Activated CD4-positive, alpha-beta T cell treated with anti-CD3 and anti-CD28 coated beads, Interleukin-2, amount 10 ng/mL, durations not matched to agents 7 days and 5 days (primary cell): ENCODE measurements at places on chromosomes 7 and 10.
A peak's percentile ranks its signal among the peaks of the same experiment; 100 is the strongest.

- no peak for DNase-seq
These were observed 92.0 kb upstream of the RET start for GRCh38 chr10:42984761-42985325.

DNA sequence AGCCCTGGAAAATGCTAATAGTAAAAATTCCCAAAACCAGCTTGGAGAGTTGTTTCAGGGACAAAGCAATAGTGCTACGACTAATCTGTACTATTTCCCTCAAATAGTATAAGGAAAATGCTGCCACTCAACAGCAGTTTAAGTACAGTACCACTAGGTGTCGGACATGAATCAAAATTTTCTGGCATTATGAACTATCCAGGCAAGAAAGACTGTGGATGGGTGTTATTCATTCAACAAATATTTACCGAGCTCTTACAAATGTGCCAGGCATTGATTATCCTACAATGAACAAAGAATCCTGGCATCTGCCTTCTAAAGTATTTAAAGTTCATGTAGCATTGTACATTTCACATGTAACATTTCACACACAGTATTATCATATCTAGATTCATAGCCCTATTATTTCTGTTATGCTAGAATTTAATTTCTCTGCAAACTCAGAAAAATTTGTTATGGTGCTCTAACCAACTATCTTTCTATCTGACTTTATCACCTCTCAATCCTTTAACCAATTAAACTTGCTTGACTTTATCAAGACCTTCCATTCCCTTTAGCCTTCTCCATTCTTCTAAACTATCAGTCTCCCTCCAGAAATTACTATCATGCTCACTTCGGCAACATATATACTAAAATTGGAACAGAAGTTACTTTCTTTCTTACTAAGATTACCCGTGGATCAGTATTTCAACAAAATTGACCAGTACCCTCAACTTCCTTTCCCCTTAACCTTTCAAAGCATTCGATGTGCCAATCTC lies 80.6 kb downstream of the ARHGAP21 start:
- DNase-seq, result peak; percentile 35

- DNase-seq, result peak; percentile 56
These were observed 34.7 kb downstream of the MRPS24 start for GRCh38 chr7:43834463-43835251.

DNA sequence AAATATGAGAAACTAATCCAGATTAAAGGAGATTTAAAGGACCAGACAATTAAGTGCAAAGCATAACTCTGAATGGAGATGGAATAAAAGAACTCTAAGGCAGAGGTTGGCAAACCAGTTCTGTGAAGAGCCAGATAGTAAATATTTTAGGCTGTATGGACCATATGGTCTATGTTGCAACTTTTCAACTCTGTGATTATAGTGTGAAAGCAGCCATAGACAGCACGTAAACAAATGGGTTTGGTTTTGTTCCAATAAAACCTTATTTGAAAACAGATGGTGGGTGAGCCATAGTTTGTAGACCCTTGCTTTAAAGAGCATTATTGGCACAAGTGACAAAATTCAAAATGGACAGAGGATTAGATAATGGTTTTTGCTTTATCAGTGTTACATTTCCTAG lies 884.1 kb downstream of the CCSER2 start:
- no peak for DNase-seq

DNA sequence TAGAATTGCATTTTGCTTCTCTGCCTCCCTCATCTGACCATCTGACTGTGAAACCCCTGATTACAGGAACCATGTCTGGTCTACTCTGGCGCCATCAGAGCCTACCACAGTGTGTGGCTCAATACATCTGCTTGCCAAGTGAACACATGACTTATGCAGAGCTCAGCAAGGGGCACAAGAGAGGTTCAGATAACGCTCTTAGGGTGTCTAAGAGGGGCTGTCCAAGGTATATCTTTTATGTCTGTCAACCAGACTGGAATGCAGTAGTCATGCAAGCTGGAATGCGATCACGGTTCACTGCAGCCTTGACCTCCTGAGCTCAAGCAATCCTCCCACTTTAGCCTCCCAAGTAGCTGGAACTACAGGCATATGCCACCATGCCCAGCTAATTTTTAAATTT lies 10.3 kb upstream of the RRP12 start:
- DNase-seq, result no peak

- DNase-seq, result no peak
These were observed 1357.5 kb upstream of the SORCS1 start for GRCh38 chr10:108521827-108522492.

DNA sequence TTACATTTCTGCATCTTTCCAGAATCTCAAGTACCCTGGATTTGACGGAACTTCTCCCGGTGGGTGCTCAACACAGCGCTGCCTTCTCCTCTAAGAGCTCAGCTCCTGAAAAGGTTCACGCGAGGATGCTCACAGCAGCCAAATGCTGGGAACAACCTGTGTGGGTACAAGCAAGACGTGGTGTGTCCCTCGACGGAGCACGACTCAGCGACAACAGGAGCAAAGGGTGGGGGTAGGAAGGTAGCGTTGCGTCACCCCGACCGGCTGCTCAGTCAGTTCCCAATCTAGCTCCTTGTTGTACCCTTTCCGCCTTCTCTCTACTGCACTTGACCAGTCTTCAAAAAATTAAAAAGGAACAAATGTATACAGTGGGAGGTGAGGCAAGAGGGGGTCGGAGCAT lies 117.3 kb downstream of the PTPRN2 start:
- no peak for DNase-seq

- DNase-seq, result no peak
These were observed 392.9 kb downstream of the SUGCT start for GRCh38 chr7:40527723-40528122.

DNA sequence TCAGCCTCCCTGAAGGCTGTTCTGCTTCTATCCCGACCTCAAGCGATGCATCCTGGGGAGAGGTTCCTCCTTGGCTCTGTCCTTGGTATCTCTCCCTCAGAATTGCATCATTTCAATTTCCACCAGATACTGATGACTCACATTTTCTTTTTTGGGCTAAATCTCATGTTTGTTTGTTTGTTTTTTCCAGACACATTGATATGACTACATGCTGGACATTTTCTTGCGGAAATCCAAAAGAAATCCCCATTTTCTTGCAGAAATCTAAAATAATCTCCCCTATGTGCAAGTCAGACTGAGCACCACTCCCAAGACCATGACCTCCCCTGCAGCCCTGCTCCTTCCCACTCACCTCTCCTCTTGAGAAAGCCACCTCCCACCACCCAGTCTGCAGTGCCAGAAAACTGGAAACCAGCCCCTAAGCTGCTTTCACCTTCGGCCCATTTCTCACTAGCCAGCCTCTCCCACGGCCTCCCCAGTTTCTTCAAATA lies 260.2 kb upstream of the PRKCQ start:
- DNase-seq, result no peak

DNA sequence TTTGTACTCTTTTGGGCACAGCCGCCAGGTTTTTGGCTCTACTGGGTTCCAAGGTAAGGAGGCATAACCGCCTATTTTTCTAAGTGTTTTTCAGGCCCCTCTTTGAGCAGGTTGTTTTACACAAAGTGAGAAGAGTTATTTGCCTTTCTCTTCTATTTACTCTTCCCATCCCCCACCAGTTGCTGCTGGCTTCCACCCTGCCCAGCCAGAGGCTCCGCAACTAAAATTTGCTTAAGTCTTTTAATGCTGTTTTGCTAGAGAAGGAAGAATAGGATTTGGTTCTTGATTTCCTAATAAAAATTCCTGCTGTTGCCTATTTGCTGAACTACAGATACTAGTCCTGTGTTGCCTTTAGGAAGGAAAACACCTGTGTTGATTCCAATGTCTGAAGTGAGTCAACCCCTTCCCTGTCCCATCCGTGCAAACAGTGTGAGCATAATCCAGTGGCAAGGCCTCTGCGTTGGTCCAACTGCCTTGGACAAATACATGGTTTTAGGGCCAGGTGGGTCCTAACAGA lies 1.9 kb downstream of the PLA2G12B start:
- no peak for DNase-seq

DNA sequence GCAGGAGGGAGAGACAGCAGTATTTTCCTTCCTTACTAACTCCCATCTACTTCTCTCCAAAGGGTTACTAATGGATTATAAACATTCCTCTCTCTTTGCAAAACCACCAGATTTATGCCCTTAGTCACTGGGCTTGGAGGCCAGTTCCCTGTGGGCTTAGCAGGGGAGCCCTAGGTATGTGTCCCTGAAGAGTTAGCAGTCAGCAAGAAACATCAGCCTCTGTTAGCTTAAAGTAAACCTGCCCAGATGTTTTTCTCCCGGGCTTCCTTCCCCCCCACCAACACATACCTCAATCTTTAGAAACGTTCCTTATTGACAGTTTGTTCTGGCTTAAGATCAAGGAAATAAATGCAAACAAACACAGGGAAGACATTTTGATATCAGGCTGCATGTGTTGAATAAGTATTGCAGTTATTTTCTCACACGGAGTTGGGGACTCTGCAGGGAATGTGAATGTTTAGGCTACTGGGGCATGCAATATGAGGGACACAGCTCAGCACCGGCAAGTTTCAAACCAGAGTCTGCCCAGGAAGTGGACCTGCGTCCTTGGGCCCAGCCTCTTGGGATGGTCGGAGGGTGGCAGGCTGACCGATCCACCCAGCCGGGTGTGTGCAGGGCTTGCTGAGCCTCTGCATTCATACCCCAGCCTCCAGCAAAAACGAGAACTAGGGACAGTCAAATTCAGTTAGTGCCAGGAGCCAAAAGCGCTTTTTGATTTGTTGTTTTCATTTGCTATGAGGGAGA lies 252.0 kb upstream of the GRB10 start:
- no peak for DNase-seq

GRCh38 chr10:1424648-1425047 lies 312.7 kb downstream of the ADARB2 start:
- no peak for DNase-seq

- no peak for DNase-seq
These were observed 24.8 kb upstream of the GIMAP8 start for GRCh38 chr7:150425670-150426069.

DNA sequence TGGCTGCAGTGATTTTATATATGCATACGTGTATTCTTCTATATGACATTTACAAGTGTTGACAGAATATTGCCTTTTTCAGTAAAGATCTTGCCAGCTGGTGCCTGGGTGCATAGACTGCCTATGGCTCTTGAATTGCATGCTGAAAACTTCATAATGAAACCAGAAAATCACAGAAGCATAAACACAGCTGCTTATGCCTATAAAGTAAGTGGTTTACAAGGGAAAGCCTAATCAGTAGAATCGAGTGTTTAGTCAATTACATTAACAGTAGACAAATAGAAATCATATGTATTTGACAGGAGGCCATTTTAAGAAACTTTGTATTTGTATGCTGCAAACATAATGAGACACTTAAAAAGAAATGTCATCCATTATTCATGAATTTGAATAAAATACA lies 82.5 kb downstream of the TMEM168 start:
- DNase-seq, result no peak

GRCh38 chr7:130655286-130655685 lies 13.3 kb downstream of the COPG2 start:
- no peak for DNase-seq

GRCh38 chr10:8044331-8044907 lies 10.1 kb upstream of the GATA3 start:
- DNase-seq, result no peak

GRCh38 chr10:12719365-12719764 lies 282.1 kb downstream of the CCDC3 start:
- DNase-seq, result no peak

- DNase-seq, result no peak
These were observed 23.2 kb downstream of the COL1A2 start for GRCh38 chr7:94417901-94418300.

DNA sequence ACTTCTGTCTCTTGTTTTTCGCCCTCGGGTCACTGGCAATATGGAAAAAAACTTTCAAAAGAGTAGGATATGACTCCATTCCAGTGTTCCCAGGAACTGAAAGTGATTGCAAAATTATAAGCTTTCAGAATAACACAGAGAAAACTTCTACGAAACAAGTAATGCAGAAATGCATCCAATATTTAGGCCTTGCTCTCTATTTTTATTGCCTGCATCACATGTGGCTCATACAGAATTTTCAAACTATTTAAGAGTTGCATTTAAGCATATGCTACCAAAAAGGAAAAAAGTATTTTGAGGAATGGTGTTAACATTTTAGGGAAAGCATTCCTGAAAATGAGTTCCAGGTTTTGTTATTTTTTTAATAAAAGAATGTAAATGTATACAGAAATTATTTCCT lies 228.0 kb downstream of the CACNB2 start:
- no peak for DNase-seq

DNA sequence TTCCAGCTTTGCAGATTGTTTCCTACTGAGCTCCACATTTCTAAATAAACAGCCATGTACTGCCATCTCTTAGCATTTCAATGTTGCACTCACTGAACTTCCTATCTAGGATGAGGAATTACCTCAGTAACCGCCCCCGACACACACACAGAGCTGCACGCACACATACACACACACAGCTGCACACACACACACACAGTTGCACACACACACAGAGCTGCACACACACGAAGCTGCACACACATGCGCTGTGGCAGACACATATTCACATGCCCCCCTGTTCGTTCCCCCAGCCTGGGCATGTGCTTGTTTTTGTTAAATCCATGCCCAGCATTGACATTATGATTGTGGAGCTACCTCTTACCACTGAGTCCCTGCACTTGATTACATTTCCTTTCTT lies 39.6 kb upstream of the CNPY1 start:
- no peak for DNase-seq

DNA sequence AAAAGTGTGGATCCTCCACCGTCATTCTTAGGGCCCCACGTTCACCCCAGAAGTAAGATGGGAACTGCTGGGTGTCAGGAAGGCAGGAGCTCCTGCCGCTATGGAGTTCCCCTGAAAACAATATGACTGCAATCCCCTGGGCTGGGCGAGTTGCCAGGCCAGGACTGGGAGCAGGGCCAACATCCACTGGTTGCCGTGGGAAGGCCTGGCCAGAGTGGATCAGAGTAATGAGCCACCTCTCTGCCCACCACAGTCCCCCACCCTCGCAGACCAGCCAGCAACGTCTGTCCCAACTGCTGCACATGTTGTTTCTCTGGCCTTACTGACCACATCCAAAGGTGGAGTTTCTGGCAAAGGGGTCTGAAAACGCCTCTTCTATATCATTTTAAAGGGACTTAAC lies 86.6 kb downstream of the STRA8 start:
- DNase-seq, result no peak

GRCh38 chr7:153286763-153287162 lies 527.2 kb downstream of the ACTR3B start:
- DNase-seq, result no peak

GRCh38 chr7:96591159-96591899 lies 118.3 kb downstream of the SEM1 start:
- DNase-seq, result no peak
